Activated CD8-positive, alpha-beta memory T cell treated with anti-CD3 and anti-CD28 coated beads for 4 hours (primary cell): ENCODE measurements at places on chromosomes 7 and 10.

DNA sequence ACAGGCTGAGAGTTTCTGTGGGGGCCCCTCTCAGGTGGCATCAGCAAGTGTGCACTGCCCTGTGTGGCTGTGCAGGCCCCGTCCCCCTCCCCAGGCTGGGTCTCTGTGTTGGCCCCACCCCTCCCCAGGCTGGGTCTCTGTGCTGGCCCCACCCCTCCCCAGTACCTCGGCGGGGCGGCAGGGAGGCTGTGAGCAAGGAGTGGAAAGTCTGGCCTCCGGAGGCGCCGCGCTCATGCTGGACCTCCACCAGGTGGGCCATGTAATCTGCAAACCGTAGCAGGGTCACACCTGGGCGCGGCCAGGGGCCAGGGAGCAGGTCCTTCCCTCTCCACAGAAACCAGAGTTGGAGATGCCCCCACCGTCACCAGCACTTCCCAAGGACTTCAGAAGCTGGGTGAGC lies 21.4 kb upstream of the MICALL2 start:
- no peak for DNase-seq

GRCh38 chr10:103696411-103697145 lies 158.8 kb downstream of the SH3PXD2A start:
- peak; percentile 35 for DNase-seq

DNA sequence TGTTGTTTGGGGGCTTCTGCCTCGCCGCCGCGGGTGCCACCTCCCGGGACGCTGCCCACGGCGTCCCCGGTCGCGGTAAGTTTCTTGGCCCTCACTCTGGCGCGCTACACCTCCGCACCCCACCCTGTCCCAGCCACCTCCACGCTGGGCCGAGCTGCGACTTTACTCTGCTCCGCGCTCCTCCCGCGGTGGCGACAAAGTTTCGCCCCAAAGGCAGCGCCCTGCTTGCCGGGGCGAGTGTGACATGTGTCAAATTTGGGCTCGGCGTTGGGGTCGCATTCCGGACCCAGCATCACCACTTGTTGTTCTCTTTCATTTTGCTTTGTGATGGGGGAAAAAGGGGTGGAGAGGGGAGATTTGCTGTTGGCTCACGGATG lies 167.7 kb upstream of the PPP1R3A start:
- no peak for DNase-seq

- no peak for DNase-seq
Measured at GRCh38 chr10:3107426-3107961, 40.1 kb downstream of the PFKP start.

- no peak for DNase-seq
Measured at GRCh38 chr7:133428326-133428725, 175.4 kb downstream of the EXOC4 start.

DNA sequence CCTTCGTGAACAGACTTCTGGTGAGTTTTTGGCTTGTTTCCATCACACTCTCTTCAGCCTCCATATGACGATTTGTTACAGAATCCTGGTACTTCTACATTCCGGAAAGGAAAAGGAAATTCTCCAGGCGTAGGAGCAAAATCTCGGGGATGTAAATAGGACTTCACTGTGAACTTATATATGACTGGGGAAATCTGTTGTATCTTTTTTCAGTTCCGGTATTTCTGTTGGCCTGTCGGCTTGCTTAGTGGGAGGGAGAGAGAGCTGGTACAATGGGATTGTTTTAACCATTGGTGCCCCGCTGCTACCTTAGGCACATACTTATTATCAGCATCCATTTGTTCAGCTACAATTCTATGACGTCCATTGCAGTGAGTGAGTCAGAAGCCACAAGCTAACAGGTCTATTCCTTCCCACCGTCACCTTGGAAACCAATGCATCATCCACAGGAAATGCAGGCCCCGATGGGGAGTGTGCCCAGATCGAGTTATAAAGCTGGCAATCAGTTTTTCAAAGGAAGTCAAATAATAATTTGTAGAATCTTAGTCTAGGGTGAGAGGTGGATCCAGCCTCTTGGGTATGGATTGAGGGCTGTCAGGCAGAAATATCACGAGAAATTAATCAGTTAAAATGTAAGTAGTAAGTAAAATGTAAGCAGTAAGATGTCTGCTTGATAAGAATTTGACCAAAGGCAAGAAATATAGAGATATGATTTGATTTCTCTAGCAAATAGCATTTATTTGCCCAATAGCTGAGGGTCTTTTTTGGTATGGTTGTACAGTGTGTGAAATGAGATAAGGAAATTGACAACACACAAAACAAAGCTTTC lies 92.0 kb upstream of the MKLN1 start:
- peak; percentile 74 for DNase-seq
